NCI-H2171 (cell line): ENCODE measurements at places on chromosomes 5 and 9.

DNA sequence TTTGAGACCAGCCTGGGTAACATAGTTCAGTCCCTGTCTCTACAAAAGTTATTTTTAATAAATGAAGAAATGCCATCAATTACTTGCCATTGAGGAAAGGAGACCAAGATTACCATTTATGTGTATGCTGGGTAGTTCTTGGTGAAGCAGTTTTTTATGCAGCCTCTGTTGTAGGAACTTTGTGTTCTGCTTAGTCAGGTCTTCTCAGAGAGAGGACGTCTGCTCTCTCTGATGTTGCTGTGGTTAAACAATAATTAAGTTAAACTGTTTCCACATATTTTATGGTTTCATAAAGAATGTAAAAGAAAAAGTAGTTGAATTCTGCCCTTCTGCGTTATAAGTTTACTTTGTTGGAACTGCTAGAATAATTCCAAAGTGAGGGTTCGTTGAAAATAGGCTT, 210.5 kb downstream of the KDM4C start:
- DNase-seq: no peak

GRCh38 chr5:6700074-6700684, 13.1 kb upstream of the TENT4A start:
- no peak for DNase-seq

GRCh38 chr9:1086517-1086916, 36.4 kb downstream of the DMRT2 start:
- DNase-seq: no peak

- peak; percentile 36 for DNase-seq
These were observed at the start of gene CYSRT1 for GRCh38 chr9:137224830-137225694. TSS of gene CYSRT1 (plus strand) at chr9:137225174. CDS start at chr9:137225622, 448 bp downstream.

DNA sequence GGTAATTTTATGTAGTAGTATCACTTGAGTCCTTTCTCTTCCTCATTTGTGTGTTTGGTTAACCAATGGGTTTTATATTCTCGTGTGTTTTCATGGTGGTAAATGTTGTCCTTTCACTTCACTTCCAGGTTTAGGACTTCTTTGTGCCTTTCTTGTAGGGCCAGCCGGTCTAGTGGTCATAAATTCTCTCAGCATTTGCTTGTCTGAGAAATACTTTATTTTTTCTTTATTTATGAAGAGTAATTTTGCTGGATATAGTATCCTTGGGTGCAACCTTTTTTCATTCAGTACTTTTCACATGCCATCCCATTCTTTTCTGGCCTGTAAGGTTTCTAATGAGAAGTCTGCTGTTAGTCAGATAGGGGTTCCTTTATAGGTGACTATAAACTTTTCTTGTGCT, 107.1 kb downstream of the GNA14 start:
- no peak for DNase-seq

GRCh38 chr9:135267191-135267809, 179.8 kb downstream of the OLFM1 start:
- no peak for DNase-seq
